Stimulated activated naive B cell treated with anti-CD40 and anti-IgM and Interleukin-4, amounts not matched to agents 10 μg/mL and 1 μg/mL and 100 μg/mL, for 72 hours (primary cell): ENCODE measurements at places on chromosomes 13 and 19.

GRCh38 chr19:4795400-4795799 lies 3.9 kb downstream of the FEM1A start:
- DNase-seq = no peak
- no peaks in the 10 kb centered on the region for H3K27me3 ChIP-seq
- no peak overlapping the region for H3K27ac ChIP-seq
- H3K4me3 ChIP-seq = no peak overlapping the region

- H3K4me3 ChIP-seq = no peak overlapping the region
- H3K27ac ChIP-seq = peak overlapping the region; percentile 80
- DNase-seq = no peak
- peaks cover 13% of the 10 kb centered on the region for H3K4me1 ChIP-seq
These were observed 8.9 kb downstream of the ZNF101 start for GRCh38 chr19:19677579-19677978.

DNA sequence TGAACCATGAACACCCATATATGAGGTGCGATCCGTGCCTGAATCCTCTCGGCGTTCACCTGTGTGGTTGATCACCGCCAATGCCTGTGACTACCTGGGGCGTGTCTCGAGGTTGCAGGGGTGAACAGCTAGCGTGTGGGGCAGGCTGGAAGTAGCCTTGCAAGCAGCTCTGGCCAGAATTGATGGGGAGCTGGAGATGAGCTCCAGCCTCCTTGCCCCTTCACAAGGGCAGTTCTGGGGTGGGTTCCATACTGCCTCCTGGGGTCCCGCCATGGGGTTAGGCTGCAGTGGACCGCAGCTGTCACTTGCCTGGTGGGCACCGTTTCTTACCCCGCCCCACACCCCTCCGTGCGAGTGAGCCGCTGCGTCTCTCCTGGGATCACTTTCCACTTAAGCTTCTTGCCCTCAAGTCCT lies 154.5 kb upstream of the SOX1 start:
- H3K27me3 ChIP-seq = no peaks in the 10 kb centered on the region
- no peak overlapping the region for H3K4me3 ChIP-seq
- no peak overlapping the region for H3K27ac ChIP-seq
- no peaks in the 10 kb centered on the region for H3K4me1 ChIP-seq
- no peaks in the 10 kb centered on the region for H3K36me3 ChIP-seq

DNA sequence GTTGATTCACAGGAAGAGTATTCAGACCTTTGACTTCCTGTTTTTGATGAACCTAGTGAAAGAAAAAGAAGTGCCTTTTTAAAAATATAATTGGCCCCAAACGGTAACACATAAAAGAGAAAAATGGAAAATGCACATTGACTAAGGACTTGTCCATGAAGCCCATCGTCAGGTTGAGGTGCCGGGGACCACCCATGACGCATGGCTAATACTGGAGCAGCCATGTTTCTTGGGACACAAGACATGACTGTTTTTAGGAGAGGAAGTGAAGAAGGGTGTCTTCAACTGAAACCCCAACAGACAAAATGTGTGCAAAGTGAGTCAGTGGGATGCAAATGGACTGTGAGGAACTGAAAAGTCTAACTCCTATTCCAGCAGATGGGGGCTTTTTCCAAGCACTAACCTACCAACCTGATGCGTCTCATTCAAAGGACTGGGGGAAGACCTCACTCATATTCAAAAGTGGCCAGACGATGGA lies 459.4 kb downstream of the FOXO1 start:
- H3K4me3 ChIP-seq = peak overlapping the region; percentile 66
- H3K27me3 ChIP-seq = no peaks in the 10 kb centered on the region
- peaks cover 22% of the 10 kb centered on the region for H3K36me3 ChIP-seq
- peak overlapping the region; percentile 99 for H3K27ac ChIP-seq

DNA sequence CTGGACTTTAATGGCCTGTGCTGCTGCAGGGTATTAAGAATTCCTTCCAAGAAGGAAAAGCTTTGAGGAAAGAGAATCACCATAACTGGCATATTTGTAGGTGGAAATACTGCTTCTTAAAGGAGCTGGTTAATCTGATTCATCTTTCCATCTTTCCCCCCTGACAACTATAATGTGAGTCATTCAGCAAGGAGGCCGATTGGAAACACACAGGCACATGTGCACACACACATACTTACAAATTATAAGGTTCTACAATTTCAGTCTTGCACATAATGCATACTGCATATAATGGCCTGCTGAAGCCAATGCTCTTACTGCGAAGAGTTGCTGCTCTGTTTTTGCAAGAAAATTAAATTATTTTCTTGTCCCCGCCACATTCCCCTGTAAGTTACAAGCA lies 78.8 kb upstream of the TPP2 start:
- no peak overlapping the region for H3K4me3 ChIP-seq
- H3K27ac ChIP-seq = no peak overlapping the region
- H3K27me3 ChIP-seq = peaks cover 7% of the 10 kb centered on the region
- H3K4me1 ChIP-seq = peaks cover 2% of the 10 kb centered on the region
- H3K36me3 ChIP-seq = no peaks in the 10 kb centered on the region

GRCh38 chr13:106104281-106104901 lies 431.1 kb downstream of the EFNB2 start:
- no peak for DNase-seq
- no peaks in the 10 kb centered on the region for H3K4me1 ChIP-seq
- no peaks in the 10 kb centered on the region for H3K27me3 ChIP-seq
- no peaks in the 10 kb centered on the region for H3K36me3 ChIP-seq
- H3K27ac ChIP-seq = no peak overlapping the region

DNA sequence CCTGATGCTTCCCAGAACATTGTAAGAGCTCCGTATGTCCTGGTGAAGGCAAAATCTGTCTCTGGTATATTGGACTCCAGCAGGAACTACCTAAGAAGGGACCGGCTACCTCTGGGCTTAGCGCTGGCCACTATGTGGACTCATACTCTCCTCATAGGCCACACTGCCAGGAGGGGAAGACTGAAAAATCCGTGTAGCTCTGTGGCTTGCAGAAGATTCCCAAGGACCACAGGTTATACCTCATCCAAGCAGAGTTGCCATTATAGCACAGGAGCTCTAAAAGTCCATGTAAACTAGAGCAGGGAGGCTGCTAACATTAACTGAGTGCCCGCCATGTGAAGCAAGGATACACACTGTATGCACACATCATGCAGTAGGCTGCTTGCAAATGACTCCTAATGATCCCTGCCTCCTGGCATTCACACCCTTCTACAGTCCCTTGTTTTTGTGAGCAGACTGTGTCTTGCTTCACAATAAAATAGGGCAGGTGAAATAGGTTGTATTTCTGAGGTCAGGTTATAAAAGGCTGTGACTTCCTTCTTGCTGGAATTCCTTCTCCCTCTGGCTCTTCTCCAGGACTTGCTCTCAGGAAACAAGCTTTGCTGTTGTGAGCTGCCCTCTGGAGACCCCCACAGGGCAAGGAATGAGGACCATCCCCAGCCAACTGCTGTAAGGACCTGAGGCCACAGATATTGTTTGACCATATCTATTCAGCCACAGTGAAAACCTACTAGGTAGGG lies 192.6 kb upstream of the UBL3 start:
- DNase-seq = no peak
- no peak overlapping the region for H3K27ac ChIP-seq
- no peaks in the 10 kb centered on the region for H3K36me3 ChIP-seq
- H3K4me1 ChIP-seq = peaks cover 7% of the 10 kb centered on the region
- H3K4me3 ChIP-seq = no peak overlapping the region

DNA sequence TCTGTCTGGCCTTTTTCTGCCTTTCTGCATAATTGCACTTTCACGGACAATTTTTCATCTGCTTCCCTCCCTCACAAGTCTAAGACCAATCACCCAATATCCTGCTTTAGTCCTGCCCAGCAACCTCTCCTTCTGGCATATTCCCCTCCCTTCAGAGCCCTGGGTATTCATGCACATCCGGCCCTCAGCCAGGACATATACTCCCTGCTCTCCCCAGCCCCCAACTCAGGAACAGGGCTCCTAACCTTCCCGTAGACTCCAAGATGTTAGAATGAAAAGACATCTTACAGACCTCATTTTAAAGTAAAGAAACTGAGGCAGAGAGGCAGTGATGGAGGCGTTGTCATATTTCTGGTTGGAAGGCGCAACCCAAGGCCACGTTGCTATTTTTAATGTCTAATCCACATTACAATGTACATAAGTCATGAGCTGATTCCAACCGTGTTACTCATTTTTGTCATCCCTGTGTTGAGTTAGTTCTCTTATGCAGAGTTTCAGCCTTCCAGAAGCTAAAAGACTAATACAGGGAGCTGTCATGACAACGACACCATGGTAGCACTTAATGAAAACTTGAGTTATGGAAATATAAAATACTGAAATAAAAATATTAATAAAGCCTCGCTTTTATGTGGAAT lies 209.2 kb downstream of the TSHZ3 start:
- no peak overlapping the region for H3K4me3 ChIP-seq
- DNase-seq = no peak
- no peaks in the 10 kb centered on the region for H3K36me3 ChIP-seq
- H3K27me3 ChIP-seq = no peaks in the 10 kb centered on the region

DNA sequence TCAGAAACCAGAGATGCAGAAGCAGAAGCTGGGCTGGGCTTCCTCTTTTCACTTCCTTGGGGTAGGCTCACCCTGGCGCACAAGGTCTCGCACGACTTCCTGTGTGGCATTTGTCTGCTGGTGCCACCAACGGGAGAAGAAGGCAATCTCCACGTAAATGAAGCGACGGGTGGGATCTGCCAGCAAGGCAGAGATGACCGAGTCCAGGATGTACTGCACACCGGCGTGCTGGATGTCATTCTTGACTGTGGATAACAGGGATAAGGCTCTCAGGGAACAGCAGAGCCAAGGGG lies 1.3 kb downstream of the MAN2B1 start:
- H3K4me1 ChIP-seq = peaks cover 57% of the 10 kb centered on the region
- peaks cover 35% of the 10 kb centered on the region for H3K36me3 ChIP-seq
- peak; percentile 85 for DNase-seq
- peak overlapping the region; percentile 95 for H3K4me3 ChIP-seq
- peak overlapping the region; percentile 99 for H3K27ac ChIP-seq
- H3K27me3 ChIP-seq = no peaks in the 10 kb centered on the region

DNA sequence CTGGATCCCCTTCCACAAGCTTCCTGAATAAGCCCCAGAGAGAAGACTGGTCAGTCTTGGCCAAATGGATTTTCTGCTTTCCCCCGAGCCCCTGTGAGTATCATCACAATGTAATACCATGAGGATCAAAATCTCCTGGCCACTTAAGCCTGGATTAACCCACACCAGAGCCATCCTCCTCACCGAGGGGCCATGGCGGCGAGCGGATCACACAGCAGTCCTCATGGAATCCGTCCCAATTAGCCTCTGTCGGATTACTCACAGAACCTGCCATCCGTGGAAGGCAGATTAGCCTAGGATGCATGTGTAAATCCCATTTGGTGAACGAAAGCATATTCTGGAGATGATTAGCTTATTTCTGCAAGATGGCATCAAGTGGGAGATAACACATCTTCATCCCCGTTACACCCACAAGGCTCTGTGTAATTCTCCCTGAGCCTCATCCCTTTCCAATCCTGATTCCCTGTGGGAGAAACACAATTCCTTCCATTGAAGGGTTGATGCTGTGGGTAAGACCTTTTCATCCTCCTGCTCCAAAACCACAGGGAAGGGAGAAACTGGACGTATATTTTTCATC lies 42.5 kb downstream of the GNG7 start:
- no peaks in the 10 kb centered on the region for H3K27me3 ChIP-seq
- no peak for DNase-seq
- H3K4me1 ChIP-seq = peaks cover 25% of the 10 kb centered on the region
- H3K4me3 ChIP-seq = no peak overlapping the region
- peak overlapping the region; percentile 5 for H3K27ac ChIP-seq

GRCh38 chr13:75738841-75739240 lies 102.7 kb downstream of the LMO7 start:
- peaks cover 17% of the 10 kb centered on the region for H3K36me3 ChIP-seq
- H3K4me1 ChIP-seq = peaks cover 5% of the 10 kb centered on the region
- H3K4me3 ChIP-seq = no peak overlapping the region
- no peak overlapping the region for H3K27ac ChIP-seq
- H3K27me3 ChIP-seq = no peaks in the 10 kb centered on the region
- no peak for DNase-seq

GRCh38 chr13:100115693-100116254 lies 26.9 kb downstream of the PCCA start:
- no peak for DNase-seq
- no peaks in the 10 kb centered on the region for H3K27me3 ChIP-seq
- H3K36me3 ChIP-seq = peaks cover 28% of the 10 kb centered on the region
- no peak overlapping the region for H3K27ac ChIP-seq
- no peaks in the 10 kb centered on the region for H3K4me1 ChIP-seq

DNA sequence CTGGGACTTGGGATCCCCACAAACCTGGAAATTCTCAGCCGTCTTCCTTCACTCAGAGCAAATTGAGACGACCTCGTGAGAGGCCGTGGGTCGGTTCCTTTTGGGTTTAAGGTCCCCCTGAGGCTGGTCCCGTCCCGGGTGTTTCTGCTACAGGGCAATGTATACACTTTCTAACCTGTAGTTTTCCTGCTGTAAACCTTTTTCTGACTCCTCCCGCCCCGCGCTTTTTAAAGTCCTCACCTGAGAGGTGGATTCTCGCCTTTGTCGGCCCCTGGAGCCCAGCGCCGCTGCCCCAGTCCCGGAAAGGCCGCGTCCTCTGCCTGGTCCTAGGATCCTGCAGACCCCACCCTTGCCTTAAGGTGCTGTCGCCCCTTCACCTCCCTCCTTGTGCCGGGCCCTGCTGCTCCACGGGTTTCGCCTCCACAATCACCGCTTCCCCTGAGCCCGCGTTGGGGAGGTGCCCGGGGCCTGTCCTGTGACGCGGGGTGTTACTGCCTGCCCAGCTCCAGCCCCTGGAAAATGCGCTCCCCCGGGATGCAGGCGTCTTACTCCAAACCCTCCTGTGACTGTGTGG lies 391 bp downstream of the ZNF761 start:
- peak; percentile 2 for DNase-seq
- H3K27me3 ChIP-seq = no peaks in the 10 kb centered on the region
- peak overlapping the region; percentile 98 for H3K27ac ChIP-seq
- peaks cover 39% of the 10 kb centered on the region for H3K4me1 ChIP-seq
